Hypothalamus (tissue), 51 donors: ENCODE measurements at places on chromosomes 5 and 9.

DNA sequence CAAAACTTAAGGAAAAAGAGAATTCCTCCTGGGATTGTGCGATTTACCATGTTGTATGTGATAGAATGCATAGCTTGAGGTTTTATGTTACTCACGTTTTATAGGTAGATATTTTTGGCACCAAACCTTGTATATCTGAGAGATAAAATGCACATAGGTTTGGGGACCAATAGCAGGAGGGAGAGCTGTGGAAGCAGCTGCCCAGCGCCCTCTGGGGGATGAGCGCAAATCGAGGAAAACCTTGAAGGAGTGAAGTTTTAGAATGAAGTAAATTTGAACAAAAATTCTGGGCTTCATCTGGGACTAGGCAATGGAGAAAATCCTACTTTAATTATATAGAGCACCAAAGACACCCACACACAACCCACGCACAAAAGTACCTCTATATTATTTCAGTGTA lies 197.0 kb downstream of the ADCY2 start:
- no peak for DNase-seq

DNA sequence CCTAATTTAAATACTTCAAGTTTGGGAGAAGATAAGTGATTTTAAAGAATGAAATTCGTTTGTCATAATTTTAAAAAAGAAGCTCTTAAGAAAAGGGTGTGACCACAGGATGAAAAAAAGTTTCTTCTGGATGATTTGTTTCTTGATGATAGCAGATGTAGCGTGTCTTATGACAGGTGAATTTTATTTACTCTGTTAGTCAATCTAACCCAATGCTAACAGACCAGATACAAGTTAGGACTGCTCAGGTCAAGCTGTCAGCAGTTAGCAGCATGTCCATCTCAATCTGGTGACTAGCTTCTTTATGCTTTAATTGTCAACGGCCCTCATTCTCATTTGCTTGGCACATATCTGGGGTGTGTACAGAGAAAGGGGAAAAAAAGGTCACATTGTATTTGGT lies 456.0 kb downstream of the BNC2 start:
- DNase-seq = no peak

DNA sequence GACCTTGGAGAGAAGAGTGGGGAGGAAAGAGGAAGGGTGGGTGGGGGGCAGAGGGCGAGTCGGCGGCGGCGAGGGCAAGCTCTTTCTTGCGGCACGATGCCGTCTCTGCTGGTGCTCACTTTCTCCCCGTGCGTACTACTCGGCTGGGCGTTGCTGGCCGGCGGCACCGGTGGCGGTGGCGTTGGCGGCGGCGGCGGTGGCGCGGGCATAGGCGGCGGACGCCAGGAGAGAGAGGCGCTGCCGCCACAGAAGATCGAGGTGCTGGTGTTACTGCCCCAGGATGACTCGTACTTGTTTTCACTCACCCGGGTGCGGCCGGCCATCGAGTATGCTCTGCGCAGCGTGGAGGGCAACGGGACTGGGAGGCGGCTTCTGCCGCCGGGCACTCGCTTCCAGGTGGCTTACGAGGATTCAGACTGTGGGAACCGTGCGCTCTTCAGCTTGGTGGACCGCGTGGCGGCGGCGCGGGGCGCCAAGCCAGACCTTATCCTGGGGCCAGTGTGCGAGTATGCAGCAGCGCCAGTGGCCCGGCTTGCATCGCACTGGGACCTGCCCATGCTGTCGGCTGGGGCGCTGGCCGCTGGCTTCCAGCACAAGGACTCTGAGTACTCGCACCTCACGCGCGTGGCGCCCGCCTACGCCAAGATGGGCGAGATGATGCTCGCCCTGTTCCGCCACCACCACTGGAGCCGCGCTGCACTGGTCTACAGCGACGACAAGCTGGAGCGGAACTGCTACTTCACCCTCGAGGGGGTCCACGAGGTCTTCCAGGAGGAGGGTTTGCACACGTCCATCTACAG lies 760 bp downstream of the NPR3 start:
- DNase-seq = no peak

- no peak for DNase-seq
Measured at GRCh38 chr5:56757077-56757476, 58.3 kb upstream of the MAP3K1 start.

GRCh38 chr5:158877706-158878105 lies 222.0 kb downstream of the EBF1 start:
- no peak for DNase-seq

- DNase-seq = no peak
Measured at GRCh38 chr9:89346696-89347095, 28.4 kb downstream of the SECISBP2 start.

DNA sequence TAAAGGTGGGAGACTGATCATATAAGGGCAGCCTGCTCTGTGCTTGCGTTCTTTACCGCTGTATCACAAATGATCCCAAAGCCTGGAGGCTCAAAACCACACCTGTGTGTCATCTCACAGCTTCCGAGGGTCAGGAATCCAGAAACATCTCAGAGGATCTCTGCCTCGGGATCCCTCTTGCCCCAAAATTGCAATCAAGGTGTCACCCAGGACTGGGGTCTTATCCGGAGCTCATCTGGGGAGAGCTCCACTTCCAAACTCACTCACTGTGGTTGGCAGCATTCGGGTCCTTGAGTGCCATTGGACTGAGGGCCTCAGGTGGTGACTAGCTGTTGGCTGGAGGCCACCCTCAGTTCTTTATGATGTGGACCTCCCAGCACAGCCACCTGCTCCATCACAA lies 26.7 kb upstream of the FCN2 start:
- DNase-seq = no peak

GRCh38 chr9:125524583-125525355 lies 182.2 kb downstream of the MAPKAP1 start:
- DNase-seq = no peak

GRCh38 chr9:121282277-121283079 lies 14.5 kb downstream of the GSN start:
- no peak for DNase-seq

- no peak for DNase-seq
Measured at GRCh38 chr5:130693509-130693908, 471.5 kb downstream of the HINT1 start.

- DNase-seq = no peak
Measured at GRCh38 chr5:143775258-143775657, 36.7 kb upstream of the HMHB1 start.

GRCh38 chr5:135493406-135494180 lies 41.4 kb upstream of the TIFAB start:
- no peak for DNase-seq

DNA sequence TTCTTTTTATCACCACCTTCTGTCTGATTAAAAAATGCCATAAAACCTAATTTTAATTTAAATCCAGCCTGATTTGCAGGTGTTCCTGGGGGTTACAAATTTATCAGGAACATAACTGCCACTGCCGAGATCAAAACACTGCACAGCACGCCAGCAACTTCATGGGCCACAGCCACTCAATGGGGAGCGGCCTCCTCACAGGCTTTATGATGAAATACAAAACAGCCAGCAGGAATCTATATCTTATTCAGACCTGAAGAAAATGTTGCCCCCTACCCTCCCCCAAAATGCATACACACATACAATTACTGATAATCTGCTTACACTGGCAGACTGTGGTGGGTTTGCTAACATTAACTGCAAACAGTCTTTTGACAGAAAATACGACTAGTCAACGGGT lies 151.7 kb upstream of the POU5F2 start:
- no peak for DNase-seq

- no peak for DNase-seq
Measured at GRCh38 chr5:115168829-115169486, 750 bp downstream of the TRIM36 start.

GRCh38 chr5:103353581-103353980 lies 95.0 kb downstream of the MACIR start:
- DNase-seq = no peak

DNA sequence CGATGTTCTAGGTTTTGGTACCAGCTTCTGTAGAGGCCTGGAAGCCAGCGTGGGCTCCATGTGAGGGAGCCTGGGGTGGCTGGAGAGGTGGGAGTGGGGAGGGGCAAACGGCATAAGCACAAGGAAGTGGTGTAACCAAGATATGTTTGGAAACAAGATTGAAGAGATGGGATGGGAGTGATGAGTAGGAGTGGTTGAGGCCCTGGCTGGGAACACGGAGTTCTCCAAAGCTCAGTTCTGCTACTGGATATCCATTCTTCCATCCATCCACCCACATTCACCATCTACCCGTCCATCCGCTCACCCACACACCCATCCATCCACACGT lies 12.2 kb downstream of the TSPAN17 start:
- no peak for DNase-seq

GRCh38 chr5:132397224-132397623 lies 27.7 kb downstream of the SLC22A5 start:
- DNase-seq = no peak

- no peak for DNase-seq
Measured at GRCh38 chr9:97903177-97903576, 19.1 kb downstream of the TRMO start.

GRCh38 chr5:107633171-107633901 lies 37.4 kb downstream of the EFNA5 start:
- no peak for DNase-seq

- DNase-seq = no peak
Measured at GRCh38 chr9:27622693-27623340, 49.5 kb upstream of the C9orf72 start.

DNA sequence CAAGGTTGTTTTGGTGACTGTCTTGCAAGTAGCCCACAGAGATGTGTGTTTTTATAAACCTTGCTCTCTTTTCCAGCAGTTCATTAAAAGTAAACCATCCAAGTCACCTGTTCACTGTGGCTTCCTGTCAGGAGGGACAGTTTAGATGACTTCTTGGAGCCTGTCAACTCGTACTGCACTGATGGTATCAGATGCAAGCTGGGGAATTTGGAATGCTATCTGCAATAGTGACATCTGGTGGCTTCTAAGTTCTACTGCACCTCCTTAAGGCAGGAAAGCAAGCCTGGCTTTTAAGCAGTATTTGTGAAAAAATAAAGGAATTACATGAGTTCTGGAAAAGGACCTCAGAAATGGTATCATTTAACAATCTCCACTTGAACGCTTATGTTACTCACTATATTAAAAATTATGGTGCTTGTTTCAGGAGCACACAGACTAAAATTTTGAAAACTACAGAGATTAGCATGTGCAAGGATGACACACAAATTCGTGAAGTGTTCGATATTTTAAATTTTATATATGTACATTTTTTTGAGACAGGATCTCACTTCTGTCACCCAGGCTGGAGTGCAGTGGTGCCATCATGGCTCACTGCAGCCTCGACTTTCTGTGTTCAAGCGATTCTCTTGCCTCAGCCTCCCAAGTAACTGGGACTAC lies 164.0 kb downstream of the TTC39B start:
- no peak for DNase-seq

DNA sequence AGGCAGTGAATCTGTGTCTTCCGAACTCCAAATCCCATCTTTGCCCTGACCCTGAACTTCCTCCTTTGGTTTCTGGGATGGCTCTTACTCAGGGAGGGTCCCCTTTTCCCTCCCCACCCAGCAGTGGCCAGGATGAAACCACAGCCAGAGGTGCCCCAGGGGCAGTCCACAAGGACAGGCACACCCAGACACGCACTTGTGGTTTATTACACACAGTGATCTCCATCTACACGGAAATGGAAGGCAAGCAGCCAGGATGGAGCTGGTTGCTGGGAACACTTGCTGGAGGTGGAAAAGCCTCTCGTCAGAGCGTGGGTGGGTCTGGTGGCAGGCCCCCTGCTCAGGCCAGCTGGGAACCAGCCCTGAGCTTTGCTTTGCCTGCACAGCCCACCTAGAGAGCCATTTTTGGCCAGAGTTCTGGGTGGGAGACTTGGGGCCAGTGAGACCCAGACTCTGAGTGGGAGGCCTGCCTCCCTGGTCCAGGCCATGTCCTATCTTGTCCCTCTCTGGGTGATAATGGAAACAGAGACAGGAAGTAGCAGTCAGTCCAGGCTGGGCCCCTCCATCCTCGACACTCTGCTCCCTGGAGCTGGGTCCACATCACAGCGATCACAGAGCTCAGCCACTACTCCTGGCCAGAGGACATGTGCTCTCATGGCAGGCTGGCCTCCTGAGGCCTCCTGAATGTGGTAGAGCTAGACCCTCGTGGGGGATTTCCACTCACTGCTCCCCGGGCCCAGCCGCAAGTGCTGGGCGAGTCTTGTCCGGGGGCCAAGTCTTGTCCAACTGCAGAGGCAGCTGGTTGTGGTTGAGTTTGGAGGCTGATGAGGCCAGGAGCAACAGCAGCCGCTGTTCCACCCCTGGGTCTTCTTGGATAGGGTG lies 5.1 kb upstream of the PHYKPL start:
- DNase-seq = no peak

DNA sequence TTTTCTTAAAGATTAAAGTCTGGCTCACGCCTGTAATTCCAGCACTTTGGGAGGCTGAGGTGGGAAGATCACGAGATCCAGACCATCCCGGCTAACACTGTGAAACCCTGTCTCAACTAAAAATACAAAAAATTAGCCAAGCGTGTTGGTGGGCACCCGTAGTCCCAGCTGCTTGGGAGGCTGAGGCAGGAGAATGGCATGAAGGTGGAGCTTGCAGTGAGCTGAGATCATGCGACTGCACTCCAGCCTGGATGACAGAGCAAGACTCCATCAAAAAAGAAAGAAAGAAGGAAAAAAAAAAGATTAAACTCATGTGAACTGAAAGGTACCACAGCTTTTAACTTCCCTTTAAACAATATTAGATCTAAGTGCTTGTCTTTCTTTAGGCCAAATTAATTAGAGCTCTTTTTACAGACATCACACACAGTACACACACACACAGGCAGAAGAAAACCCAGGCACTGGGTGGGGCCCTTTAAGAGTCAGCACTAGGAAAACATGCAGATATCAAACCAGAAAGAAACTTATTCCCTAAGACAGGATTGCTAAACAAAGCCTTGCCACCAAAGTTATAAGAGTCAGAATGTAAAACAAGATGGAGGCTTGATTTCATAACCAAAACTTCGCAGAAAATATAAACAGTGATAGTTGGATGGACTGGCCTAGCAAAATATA lies 29.3 kb upstream of the UHRF2 start:
- DNase-seq = no peak

DNA sequence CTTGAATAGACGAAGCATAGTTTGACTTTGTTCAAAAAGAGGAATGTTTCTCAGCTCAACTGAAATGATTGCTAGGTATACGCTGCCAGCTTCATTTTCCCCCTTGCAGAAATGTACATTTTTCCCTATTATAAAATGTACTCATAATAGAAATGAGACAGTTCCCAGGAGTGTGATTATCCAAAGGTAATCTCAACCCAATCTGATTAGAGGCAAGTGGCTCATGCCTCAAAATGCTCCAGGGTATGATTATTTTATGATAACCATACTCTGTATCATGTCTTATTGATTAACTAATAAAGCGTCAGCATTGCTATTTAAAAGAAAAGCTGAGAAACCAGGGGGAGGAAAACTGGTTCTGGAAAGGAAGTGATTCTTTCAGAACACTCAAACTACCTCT lies 54.9 kb upstream of the SMIM15 start:
- DNase-seq = no peak

GRCh38 chr9:35636135-35636876 lies 14.4 kb downstream of the SIT1 start:
- DNase-seq = no peak

DNA sequence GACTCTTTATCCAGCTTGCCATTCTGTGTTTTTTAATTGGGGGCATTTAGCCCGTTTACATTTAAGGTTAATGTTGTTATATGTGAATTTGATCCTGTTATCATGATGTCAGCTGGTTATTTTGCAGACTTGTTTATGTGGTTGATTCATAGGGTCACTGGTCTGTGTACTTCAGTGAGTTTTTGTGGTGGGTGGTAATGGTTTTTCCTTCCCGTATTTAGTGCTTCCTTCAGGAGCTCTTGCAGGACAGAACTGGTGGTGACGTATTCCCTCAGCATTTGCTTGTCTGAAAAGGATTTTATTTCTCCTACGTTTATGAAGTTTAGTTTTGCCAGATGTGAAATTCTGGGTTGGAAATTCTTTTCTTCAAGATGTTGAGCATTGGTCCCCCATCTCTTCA lies 381.1 kb downstream of the MAN2A1 start:
- no peak for DNase-seq
